ENCODE measurements at places on chromosomes 4 and X. TPM values are rescaled to one million over a fixed set of nuclear protein-coding genes. Genes with fewer than 3 reads are reported as not detected.

The GAGE2A gene
- not detected for total RNA-seq

The ZNF182 gene
- 7.1 TPM for total RNA-seq

The ANXA10 gene
- total RNA-seq, result not detected

The ETNPPL gene
- total RNA-seq, result 1.5 TPM

The FRG2 gene
- not detected for total RNA-seq

The SPANXB1 gene
- total RNA-seq, result not detected

The OPHN1 gene
- total RNA-seq, result 3.8 TPM

- peak; percentile 63 for DNase-seq
- no peaks in the 10 kb centered on the region for H3K27me3 ChIP-seq
- H3K4me1 ChIP-seq, result peaks cover 2% of the 10 kb centered on the region
- no peaks in the 10 kb centered on the region for H3K36me3 ChIP-seq
Measured at GRCh38 chrX:95076449-95076848, 1402.4 kb downstream of the FAM133A start.

DNA sequence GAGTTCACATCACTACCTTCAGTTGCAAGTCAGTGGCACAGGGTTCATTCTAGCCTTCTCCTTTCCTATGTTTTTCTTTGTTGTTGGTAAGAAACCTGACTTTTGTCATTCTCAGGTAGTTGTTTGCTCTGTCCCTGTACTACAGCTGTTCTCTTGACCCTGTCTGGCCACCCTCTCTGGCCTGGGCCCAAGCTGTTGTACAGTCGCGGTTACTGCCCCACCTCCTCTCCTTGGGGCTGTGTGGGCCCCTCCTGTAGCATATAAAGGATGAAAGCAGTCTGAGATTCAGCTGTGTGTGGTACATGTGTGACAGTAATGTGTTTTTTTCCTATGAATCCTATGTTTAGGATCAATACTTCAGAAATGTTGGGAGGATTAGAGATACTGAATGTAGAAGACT is 12.5 kb downstream of the MOB1B start:
- no peak for DNase-seq
- no peak overlapping the region for H3K4me3 ChIP-seq
- no peaks in the 10 kb centered on the region for H3K36me3 ChIP-seq

DNA sequence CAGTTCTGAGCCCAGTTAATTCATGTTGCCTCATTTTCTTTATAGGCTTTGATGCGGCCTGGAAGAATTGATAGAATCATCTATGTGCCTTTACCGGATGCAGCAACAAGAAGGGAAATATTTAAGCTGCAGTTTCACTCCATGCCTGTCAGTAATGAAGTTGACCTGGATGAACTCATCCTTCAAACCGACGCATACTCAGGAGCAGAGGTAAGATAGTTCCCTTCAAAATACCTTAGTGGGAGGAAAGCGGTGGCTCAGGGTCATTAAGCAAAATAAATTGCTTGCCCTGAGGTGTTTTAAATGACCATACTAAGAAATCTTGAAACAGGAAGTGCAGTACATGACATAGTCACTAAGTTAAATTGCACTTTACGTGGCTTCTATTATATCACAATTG is 140.6 kb upstream of the SPRY1 start:
- H3K4me1 ChIP-seq, result no peaks in the 10 kb centered on the region
- no peak overlapping the region for H3K27ac ChIP-seq
- H3K4me3 ChIP-seq, result no peak overlapping the region
- DNase-seq, result no peak

- DNase-seq, result no peak
- H3K4me1 ChIP-seq, result peaks cover 10% of the 10 kb centered on the region
- H3K36me3 ChIP-seq, result no peaks in the 10 kb centered on the region
- H3K27ac ChIP-seq, result no peak overlapping the region
Measured at GRCh38 chr4:123674762-123675465, 278.3 kb downstream of the SPRY1 start.

DNA sequence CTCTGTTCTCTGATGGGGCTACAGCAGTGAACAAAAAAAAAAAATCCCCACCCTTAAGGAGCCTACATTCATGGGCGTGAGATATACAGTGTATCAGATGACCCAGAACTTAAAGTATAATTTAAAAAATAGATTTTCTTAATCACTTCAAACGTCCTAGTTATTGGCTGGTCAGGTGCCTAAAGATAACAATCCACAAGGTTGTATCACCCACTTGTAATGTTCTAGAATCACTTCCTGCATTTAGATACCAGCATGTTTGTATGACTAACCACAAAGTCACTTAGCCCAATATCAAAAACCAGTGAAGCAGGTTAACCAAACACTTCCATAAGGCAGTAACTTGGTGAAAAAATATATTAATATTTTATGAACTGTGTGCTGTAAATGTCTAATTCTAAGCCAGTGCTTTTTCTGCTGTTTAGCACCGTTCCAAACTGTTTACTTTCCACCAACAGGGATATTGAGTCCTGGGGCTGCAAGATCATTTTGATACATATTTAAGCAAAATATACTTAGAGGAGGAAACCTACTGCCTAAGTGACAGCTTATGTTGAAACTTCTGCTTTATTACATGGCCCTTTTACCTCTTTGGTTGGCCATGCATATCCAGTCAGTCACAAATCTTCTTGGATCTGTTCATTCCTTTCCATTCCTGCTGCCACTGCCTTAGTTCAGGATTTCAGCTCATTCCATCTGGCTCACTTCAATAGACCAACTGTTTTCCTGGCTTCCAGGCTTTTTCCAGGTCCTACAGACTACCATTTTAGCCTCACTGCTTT is 43.3 kb downstream of the CD40LG start:
- no peaks in the 10 kb centered on the region for H3K27me3 ChIP-seq
- DNase-seq, result no peak
- no peak overlapping the region for H3K4me3 ChIP-seq
- H3K36me3 ChIP-seq, result no peaks in the 10 kb centered on the region

DNA sequence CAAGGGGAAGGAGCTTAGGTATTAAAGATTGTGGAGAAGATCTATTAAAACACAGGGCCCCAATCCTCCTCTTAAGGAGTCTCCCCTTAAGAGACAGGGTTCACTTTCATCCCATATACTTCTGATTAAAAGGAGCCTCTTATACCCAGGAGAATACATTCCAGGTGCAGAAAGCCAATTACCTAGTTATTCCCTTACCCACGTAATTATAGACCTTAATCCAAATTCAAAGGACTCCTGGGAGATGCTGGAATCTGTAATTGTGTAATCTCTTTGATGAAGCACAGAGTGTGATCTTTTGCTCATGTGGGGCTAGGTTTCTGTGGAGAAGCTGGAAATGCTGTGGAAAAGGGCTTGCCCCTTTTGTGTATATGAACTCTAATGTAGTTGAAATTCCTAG is 1.4 kb upstream of the SEC24B start:
- H3K4me3 ChIP-seq, result no peak overlapping the region
- no peak overlapping the region for H3K27ac ChIP-seq
- H3K36me3 ChIP-seq, result no peaks in the 10 kb centered on the region
- H3K4me1 ChIP-seq, result peaks cover 20% of the 10 kb centered on the region
- H3K27me3 ChIP-seq, result no peaks in the 10 kb centered on the region
- no peak for DNase-seq

- DNase-seq, result peak; percentile 21
- no peak overlapping the region for H3K4me3 ChIP-seq
- H3K27ac ChIP-seq, result peak overlapping the region; percentile 66
- H3K36me3 ChIP-seq, result no peaks in the 10 kb centered on the region
- H3K27me3 ChIP-seq, result no peaks in the 10 kb centered on the region
- peaks cover 18% of the 10 kb centered on the region for H3K4me1 ChIP-seq
Measured at GRCh38 chrX:16930392-16930791, 16.1 kb upstream of the REPS2 start.

DNA sequence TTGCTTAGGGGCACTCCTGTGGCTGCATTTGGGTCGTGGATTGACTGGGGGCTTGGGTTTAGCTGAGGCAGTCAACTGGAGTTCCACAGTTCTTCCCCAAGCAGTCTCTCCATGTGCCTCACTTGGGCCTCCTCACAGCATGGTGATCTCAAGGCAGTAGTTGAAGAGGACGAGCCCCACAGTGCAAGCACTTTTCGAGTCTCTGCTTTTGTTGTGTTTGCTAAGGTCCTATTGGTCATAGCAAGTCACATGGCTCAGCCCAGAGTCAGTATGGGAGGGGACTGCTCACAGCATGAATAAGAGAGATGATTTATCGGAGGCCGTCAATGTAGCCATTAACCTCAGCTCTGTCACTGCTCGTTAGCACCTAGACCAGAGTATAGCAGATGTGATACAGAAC is 29.7 kb downstream of the BMX start:
- H3K36me3 ChIP-seq, result no peaks in the 10 kb centered on the region
- no peaks in the 10 kb centered on the region for H3K4me1 ChIP-seq
- no peaks in the 10 kb centered on the region for H3K27me3 ChIP-seq
- H3K4me3 ChIP-seq, result no peak overlapping the region
- DNase-seq, result peak; percentile 12

- no peak overlapping the region for H3K4me3 ChIP-seq
- H3K36me3 ChIP-seq, result peaks cover 13% of the 10 kb centered on the region
- H3K27me3 ChIP-seq, result no peaks in the 10 kb centered on the region
- H3K4me1 ChIP-seq, result no peaks in the 10 kb centered on the region
Measured at GRCh38 chr4:25223802-25224375, 9.9 kb upstream of the PI4K2B start.

GRCh38 chr4:39655876-39656275 is 17.2 kb upstream of the SMIM14 start:
- no peak overlapping the region for H3K27ac ChIP-seq
- no peak overlapping the region for H3K4me3 ChIP-seq
- H3K36me3 ChIP-seq, result no peaks in the 10 kb centered on the region
- H3K27me3 ChIP-seq, result no peaks in the 10 kb centered on the region
- no peaks in the 10 kb centered on the region for H3K4me1 ChIP-seq

- H3K4me1 ChIP-seq, result no peaks in the 10 kb centered on the region
- no peaks in the 10 kb centered on the region for H3K27me3 ChIP-seq
- DNase-seq, result peak; percentile 59
- H3K4me3 ChIP-seq, result no peak overlapping the region
- H3K36me3 ChIP-seq, result no peaks in the 10 kb centered on the region
- H3K27ac ChIP-seq, result no peak overlapping the region
Measured at GRCh38 chr4:55169352-55169961, 44.1 kb upstream of the KDR start.

DNA sequence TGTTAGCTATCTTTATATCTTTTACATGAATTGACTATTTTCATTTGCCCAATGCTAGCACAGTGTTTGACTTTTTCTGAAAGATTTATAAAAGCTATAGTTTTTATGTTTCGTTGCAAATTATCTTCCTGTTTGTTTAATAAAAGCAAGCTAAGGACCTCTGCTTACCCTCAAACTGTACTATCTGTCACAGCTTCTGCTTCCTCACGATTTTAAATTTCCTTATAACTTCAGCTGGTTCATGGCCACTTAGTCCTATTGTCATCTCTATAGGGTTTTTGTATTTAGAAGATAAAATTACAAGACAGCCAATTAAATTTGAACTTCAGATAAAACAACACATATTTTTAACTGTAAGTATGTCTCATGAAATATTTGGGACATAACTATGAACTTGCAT is 494.0 kb downstream of the PDGFC start:
- no peak for DNase-seq
- H3K36me3 ChIP-seq, result no peaks in the 10 kb centered on the region
- H3K4me1 ChIP-seq, result no peaks in the 10 kb centered on the region
- H3K4me3 ChIP-seq, result no peak overlapping the region
- H3K27ac ChIP-seq, result no peak overlapping the region

DNA sequence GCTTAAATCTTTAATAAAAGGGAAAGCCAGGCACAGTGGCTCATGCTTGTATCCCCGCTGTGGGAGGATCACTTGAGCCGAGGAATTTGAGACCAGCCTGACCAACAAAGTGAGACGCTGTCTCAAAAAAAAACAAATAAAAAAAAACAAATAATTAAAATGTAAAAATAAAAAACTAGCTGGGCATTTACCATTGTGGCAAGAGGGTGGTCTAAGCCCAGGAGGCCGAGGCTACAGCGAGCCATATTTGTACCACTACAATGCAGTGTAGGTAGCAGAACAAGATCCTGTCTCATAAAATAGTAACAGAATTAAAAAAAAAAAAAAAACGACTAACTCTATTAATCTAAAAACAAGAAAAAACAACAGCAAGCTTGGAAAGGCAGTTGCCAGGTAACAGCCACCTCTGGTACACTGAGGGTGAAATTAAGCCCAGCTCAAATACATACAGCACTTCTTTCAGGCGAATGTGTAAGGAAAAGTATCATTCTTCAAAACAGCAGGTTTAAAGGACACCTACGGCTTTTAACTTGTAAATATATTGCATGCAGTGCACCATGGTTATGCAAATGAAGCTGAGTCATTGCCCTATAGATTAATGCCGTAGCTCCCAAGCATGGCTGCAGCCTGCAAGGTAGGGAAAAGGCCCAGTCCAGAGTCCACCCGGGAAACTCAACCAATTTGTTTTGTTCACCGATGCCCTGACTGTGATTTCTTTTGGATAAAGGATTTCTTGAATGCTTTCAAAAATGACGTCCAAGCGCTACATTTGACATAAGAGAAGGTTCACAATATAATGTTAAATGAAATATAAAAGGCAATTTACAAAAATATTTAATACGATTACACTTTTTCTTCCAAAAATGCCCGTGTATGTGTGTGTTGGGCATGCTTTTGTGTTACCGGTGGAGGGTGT is 14.5 kb upstream of the TXLNG start:
- H3K36me3 ChIP-seq, result no peaks in the 10 kb centered on the region
- H3K4me3 ChIP-seq, result no peak overlapping the region
- peaks cover 10% of the 10 kb centered on the region for H3K4me1 ChIP-seq
- H3K27ac ChIP-seq, result peak overlapping the region; percentile 97
- H3K27me3 ChIP-seq, result no peaks in the 10 kb centered on the region

GRCh38 chrX:107507744-107508117 is 58.3 kb downstream of the FRMPD3 start:
- peaks cover 58% of the 10 kb centered on the region for H3K27me3 ChIP-seq
- no peak overlapping the region for H3K27ac ChIP-seq
- no peak for DNase-seq
- no peaks in the 10 kb centered on the region for H3K36me3 ChIP-seq
- H3K4me3 ChIP-seq, result peak overlapping the region; percentile 54

GRCh38 chr4:182975806-182976205 is 58.6 kb upstream of the DCTD start:
- H3K36me3 ChIP-seq, result no peaks in the 10 kb centered on the region
- H3K4me1 ChIP-seq, result no peaks in the 10 kb centered on the region

DNA sequence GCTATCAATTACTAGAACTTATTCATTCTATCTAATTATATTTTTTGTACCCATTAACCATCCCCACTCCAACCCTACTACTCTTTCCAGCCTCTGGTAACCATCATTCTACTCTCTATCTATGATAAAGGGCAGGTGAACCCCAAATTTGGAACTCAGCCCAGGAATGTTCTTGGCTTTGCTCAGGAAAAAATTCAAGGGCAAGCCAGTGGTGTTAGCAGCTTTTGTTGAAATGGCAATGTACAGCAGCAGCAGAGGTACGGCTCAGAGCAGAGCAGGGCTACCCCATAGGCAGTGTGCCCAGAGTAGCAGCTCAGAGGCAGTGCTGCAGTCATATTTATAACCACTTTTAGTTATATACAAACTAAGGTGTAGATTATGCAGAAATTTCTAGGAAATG is 138.2 kb downstream of the RNF150 start:
- H3K4me1 ChIP-seq, result no peaks in the 10 kb centered on the region
- no peak for DNase-seq
- H3K27ac ChIP-seq, result no peak overlapping the region
- H3K4me3 ChIP-seq, result no peak overlapping the region
- no peaks in the 10 kb centered on the region for H3K36me3 ChIP-seq
- H3K27me3 ChIP-seq, result no peaks in the 10 kb centered on the region

Measured in GM23338 (cell line).